RWPE1 (cell line): ENCODE measurements at places on chromosomes 12 and 14.
A peak's percentile ranks its signal among the peaks of the same experiment; 100 is the strongest.

DNA sequence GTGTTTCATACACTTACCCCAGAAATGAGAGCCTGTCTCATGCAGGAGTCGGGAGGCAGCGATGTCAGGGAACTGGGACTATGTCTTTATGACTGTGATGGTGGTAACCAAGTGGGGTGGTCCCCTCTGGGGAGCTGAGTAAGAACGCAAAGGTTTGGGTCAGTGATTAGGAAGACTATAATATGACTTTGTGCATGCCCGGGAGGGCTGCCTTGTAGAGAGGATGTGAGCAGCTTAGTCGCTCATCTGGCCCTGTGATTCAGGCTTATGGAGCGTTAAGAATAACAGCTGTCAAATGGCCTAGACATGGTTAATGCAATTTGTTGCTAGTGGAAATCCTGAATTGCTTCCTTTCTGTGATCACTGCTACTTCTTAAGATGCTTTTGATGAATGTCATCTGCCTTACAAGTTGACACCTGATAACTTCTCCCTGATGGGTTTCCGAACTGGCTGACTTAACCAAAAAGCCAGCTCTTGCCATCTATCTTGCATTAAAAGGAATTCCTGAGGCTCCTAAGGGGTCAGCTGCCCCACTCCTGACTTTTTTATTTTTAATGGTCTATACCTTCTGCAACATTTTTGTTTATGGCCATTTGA lies 35.4 kb upstream of the AACS start:
- no peak for DNase-seq

GRCh38 chr14:99571303-99571986 lies 32.6 kb downstream of the CCDC85C start:
- no peak for DNase-seq

DNA sequence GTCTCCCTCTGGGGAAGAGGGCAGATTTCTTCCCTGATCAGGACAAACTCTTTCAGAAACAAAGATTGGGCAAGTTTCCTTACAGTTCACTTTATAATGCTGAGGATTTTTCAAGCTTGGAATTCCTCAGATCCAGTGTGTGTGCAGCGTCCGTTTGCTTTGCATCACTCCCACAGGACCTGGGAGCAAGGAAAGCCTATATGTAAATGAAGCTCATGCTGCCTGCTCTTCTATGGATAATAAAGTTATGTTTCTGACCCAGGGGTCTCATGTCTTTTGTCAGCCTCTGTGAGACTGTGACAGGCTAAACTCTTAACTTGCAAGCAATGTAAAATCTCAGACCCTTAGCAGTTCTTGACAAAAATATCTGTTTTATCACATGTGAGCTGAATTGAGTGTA lies 41.6 kb downstream of the TRHDE start:
- no peak for DNase-seq

GRCh38 chr12:132029503-132030300 lies 80.0 kb downstream of the EP400 start:
- DNase-seq: no peak

DNA sequence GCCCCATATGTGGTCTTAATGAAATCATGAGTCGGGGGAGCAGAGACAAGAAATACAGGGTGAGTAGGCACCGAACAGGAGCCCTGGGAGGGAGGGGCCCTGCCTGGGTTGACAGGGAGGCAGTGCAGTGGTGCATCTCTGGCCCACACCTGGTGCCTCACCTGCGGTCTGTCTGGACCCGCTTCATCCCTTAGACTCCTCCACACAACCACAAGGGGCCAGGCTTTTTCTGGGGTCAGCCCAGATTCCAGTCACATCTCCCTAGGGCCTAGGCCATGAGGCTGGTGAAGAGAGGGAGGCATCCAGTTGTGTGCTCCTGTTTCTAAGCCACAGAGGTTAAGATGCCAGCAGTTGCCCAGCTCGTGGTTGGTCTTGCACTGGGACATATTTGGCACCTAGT lies 343.3 kb upstream of the FKBP4 start:
- DNase-seq: no peak

- DNase-seq: peak; percentile 80
These were observed 23.7 kb upstream of the DHRS4 start for GRCh38 chr14:23929822-23930294.

GRCh38 chr14:88599326-88599725 lies 36.5 kb downstream of the ZC3H14 start:
- no peak for DNase-seq

- DNase-seq: no peak
These were observed 10.8 kb downstream of the COL2A1 start for GRCh38 chr12:47993491-47993890.

DNA sequence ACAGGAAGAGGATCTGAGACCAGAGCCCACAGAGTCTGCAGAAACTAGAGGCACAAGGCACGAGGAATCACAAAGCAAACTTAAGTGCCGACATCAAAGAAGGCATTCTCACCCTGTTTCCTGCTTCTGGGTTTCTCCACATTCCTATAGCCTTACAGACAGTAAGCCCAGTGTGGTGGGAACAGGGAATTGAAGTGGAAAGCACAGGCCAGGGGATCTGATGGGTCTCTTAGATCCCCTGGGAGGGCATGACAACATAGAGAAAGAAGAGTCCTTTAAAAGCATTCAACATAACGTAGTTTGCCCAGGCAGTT lies 75.6 kb upstream of the FRMD6 start:
- DNase-seq: no peak

DNA sequence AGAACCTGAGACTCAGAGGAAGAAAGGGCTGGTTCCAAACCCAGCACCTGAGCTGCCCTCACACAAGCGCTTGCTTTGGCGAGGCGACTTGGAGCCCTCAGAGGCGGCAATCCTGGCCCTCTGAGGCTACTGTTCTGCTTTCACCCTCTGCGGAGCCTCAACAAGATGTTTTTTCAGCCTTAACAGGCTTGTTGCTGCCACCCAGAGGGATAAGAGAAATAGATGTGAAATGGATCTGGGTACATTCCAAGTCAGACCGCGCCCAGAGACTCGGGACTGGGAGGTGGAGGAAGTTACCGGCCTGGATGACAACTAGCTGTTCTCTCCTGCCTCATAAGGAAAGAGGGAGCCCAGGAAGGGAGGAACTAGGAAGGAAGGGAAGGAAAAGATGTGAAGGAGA lies 89.6 kb downstream of the TTC7B start:
- DNase-seq: peak; percentile 34

- no peak for DNase-seq
These were observed 348.0 kb downstream of the BCL11B start for GRCh38 chr14:98924046-98924445.

GRCh38 chr12:58408516-58408915 lies 467.1 kb downstream of the ATP23 start:
- no peak for DNase-seq

DNA sequence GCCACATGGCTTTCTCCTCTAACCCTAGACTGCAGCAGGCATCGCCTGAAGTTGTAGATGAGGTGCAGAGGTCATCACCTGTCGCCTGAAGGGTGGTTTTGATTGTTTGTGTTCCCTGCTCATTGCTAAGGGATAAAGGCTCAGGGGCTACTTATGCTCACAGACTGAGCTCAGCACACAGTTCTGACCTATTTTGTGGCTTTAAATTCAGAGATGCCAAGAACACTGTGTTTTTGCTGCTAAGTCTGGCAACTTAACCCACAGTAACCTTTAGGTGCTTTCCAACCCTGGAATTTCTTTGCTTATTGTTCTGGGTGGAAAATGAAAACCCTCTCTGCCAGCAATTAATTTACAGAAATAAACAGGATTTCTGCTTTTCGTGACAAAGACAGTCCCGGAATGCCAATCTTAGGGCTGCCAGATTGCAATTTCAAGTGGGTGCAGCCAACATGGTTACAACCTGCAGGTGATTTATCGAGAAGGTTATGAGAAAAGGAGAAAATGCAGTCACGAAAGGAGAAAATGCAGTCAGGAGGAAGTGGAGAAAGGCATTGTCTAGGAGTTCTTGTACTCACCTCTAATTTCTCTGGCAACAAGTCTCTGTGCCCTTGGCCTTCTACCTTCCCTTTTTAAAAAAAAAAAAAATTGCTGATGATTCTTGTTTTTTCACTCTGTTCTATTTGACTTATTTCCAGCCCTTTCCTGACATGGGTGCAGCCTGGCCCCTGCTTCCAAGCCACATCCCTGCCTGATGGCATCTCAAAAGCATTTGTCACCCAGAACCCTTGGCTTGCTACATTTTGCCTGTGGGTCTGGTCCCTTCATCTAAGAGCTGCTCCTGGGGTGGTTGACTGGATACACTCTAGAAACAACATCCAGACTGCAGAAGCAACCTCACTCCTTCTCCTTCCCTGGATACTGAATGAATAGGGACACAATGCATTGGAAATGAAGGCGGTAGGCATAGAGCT lies 23.3 kb downstream of the NPC2 start:
- DNase-seq: no peak

DNA sequence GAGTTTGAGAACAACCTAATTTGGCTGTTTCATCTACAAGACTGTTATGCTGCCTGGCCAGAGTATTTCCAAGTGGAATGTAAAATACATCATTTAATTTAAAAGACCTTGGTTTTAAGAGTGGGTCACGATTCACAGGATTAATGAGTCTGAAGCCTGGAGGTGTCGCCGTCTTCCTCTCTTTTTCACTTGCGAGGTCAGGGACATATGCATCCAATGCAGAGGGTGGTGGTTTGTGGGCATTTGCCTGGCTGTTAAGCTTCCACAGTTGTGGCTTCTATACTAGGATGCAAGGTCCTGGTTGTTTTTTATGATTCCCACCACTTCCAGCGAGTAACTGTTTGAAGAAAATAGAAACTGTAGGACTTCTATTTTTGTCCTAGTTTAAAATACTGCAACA lies 22.8 kb upstream of the RASSF3 start:
- DNase-seq: no peak

DNA sequence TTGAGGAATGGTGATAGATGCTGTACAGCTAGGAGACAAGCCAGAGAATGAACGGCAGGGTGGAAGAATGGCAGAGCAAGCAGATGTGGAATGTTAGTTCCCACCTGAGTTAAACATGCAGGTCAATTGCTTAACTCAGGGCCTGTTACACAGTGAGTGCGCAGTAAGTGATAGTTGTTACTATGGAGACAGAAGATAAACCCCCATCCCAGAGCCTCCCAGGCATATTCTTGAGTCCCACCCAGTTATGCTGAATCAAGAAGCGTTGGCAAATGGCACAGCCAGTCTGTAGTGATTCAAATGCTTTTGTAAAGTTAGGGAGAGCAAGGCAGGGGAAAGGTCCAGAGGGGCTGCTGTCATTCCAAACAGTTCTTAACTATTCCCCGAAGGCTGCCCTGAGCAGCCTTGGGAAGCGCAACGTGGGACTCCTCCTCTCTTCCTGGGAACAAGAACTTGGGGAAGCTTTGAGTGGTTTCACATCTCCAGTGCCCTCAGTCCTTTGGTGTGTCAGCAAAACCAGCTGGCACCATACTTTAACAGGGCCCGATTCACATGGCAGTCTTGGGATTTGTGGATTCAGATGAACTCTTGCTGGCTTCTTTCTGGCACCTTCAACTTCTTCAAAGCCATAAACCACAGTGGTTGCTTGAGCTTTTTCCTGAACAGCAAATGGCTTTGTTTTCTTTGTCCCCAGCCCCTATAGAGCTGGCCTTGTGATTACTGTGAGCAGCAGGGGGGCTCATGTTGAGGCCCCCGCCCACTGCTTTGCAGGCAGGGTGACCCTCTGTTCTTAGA lies 66.4 kb downstream of the PPM1A start:
- DNase-seq: no peak

- peak; percentile 22 for DNase-seq
These were observed 610 bp downstream of the VSIG10 start for GRCh38 chr12:118103201-118103600.

- no peak for DNase-seq
These were observed 9.8 kb downstream of the BCL11B start for GRCh38 chr14:99261912-99262787.

DNA sequence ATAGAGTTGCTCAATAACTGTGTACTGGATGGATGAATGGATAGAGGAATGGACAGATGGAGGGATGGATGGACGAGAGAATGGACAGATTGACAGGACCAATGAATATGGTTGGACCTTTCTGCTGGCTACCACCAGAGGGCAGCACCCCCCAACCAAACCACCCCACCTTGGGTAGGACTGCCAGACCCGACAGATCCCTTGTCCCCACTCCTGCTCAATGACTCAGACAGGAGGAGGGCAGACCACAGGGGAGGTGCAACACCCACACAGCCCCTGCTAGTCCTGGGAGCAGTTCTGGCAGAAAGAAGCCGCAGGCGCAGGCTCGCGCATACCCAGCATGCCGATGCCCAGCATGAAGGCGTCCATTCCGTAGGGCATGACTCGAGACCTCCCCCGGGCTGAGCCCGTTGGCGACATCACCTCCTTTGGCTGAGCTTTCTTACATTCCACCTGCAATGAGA lies 12.4 kb downstream of the MSI1 start:
- DNase-seq: peak; percentile 94

DNA sequence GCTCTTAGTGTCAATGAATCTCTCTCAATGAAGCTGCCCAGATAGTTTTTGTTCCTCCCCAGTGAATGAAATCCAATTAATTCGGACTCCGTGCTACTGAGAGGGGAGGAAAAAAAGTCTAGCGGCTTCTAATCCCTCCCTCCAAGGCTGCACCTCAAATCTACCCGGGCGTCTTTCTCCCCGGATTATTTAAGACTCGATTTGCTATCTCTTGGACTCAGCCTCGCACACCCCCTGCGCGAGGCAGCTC lies 134 bp downstream of the DUSP6 start:
- no peak for DNase-seq

DNA sequence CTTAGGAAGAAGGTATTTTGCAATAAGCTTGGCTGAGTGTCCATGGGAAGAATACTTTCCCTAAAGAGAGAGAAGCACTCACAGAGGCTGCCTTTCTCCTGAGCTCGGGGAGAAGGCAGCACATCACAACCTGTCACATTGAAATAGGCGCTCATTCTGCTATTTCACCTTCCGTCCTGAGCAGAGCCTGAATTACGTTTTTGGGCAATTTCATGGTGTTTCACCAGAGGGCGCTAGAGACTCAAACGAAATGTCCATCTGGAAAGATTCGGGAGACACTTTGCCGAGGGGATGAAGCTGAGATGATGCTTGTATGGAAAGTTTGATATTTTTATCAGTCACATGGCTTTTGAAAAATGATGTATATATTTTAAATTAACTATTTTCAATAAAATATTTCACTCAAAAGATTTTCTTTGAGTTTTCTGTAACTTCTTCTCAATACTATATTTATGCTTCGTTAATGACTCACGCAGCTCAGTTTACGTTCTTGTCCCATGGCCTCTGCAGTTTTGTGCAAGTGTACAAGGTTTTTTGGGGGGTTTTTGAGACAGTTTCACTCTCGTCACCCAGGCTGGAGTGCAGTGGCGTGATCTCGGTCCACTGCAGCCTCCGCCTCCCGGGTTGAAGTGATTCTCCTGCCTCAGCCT lies 17.4 kb upstream of the B4GALNT3 start:
- peak; percentile 51 for DNase-seq

GRCh38 chr12:132366341-132366861 lies 37.0 kb upstream of the GALNT9 start:
- DNase-seq: no peak

- DNase-seq: no peak
These were observed 81.1 kb downstream of the MAP1LC3B2 start for GRCh38 chr12:116640281-116640680.

- no peak for DNase-seq
These were observed 22.5 kb upstream of the FZD10 start for GRCh38 chr12:130139567-130140421.

- no peak for DNase-seq
These were observed 19.2 kb upstream of the LGALS3 start for GRCh38 chr14:55109836-55110235.

GRCh38 chr14:91961297-91962220 lies 14.1 kb upstream of the FBLN5 start:
- DNase-seq: no peak
